ENCODE measurements at places on chromosomes 1 and 21. TPM values are rescaled to one million over a fixed set of nuclear protein-coding genes. Genes with fewer than 3 reads are reported as not detected.

DNA sequence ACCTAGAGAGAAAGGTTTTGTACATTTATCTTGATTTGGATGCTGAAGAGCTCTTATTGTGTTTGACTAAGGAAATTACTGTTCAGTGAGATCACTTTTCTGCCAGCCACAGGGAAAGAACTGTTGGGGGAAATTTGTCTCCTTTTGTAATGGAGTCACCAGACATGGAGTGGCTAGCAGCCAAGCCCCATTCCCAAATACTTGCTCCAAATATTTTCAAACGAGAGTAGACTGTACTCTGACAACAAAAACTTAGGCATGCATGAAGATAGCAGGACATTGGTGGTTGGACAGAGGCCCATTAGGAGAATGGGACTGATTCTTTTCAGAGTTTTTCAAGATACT lies 21.1 kb downstream of the IPO9 start:
- no peak for DNase-seq
- peaks cover 2% of the 10 kb centered on the region for H3K27me3 ChIP-seq
- peaks cover 37% of the 10 kb centered on the region for H3K36me3 ChIP-seq
- H3K4me3 ChIP-seq = no peak overlapping the region
- H3K27ac ChIP-seq = no peak overlapping the region
- peaks cover 13% of the 10 kb centered on the region for H3K4me1 ChIP-seq

- no peaks in the 10 kb centered on the region for H3K36me3 ChIP-seq
- no peak overlapping the region for H3K27ac ChIP-seq
- H3K4me1 ChIP-seq = no peaks in the 10 kb centered on the region
- no peak overlapping the region for H3K4me3 ChIP-seq
- H3K27me3 ChIP-seq = peaks cover 2% of the 10 kb centered on the region
These were observed 288.0 kb upstream of the KAZN start for GRCh38 chr1:14310476-14310875.

DNA sequence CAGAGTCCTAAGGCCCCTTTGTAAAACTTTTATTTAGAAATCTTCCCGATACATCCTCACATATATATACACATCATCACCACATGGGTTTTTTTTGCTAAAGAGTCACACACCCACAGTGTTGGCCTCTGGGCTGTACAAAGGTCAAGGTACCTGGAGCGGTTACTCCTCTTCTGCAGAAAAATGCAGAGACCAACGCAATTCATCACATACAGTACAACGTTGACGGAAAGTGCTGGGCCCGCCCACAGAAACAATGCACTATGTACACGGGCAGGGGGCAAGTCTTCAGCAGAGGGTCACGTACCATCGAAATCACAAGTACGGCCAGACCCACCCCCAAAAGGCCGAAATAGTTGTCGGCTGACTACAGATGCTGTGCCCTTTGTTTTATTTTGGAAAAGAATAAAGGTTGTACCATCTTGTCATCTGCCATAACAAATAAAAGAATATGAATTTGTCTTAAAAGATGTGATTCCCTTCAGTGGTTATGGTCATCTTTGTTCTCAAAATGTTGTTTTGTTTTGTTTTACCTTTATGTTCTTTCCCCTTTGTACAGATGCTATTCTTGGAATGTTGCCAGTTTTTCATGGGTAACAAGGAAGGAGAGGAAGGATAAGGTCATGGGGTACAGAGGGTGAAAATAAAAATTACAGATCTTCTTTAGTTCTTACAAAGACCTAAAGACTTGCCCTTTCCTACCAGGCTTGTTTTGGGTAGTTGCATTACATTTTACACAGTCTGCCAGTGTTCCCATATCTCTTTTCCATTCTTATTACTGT lies 15.6 kb downstream of the TAL1 start:
- H3K27ac ChIP-seq = no peak overlapping the region
- DNase-seq = no peak
- no peaks in the 10 kb centered on the region for H3K36me3 ChIP-seq
- H3K4me3 ChIP-seq = no peak overlapping the region
- no peaks in the 10 kb centered on the region for H3K4me1 ChIP-seq

DNA sequence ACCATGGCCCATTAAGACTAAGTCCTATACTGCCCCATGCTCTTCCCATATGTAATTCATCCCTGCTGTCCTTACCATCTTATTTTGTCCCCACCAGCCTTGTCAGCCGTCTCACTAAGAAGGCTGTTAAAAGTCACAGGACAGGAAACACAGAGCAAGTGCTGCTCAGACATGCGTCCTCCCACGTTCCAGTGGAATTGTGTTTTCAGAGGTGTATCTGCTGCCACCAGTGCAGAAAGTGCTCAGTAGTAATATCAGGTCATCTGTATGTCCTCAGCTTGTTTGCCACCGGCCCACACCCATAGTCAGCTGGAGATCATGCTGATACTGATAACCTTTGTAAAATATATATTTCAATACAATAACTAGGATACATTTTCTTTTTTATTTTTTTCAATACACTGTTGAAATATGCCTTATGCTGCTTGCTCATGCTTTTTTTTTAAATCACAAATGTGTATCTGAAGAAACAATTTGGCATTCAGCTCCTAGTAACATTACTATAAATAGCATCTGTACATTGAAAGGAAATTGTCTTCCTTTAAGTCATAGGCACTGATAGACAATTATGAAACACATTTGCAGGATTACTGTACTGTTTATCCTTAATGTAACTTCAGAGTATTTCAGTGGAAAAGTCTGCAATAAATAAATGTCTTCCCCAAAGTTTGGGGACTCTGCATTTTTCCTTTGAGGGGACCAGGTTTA lies 156.9 kb downstream of the EDEM3 start:
- no peak overlapping the region for H3K4me3 ChIP-seq
- H3K4me1 ChIP-seq = peaks cover 53% of the 10 kb centered on the region
- H3K36me3 ChIP-seq = peaks cover 6% of the 10 kb centered on the region
- no peaks in the 10 kb centered on the region for H3K27me3 ChIP-seq

ANP32E gene
- polyA plus RNA-seq = 54.6 TPM

SAMD11 gene
- polyA plus RNA-seq = not detected

DNA sequence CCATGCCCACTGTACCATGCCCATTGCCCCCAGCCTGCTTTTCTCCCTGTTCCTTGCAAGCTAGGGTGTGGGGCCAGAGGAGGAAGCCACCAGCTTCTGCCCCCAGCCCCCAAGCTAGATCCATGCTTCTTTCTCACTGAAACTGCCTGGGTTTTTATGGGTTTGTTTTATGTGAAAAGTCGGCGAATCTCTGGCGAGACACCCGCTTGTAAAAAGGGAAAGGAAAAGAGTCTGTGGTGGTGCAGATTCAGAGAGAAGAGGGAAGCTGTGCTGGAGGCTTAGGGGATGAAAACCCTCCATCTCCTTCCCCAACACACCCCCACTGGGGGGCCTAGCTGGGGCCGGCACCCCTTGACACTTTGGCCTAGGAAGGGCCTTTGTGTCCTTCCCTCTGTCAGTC lies 26.2 kb downstream of the GRHL3 start:
- DNase-seq = no peak
- H3K27ac ChIP-seq = no peak overlapping the region
- no peak overlapping the region for H3K4me3 ChIP-seq
- peaks cover 3% of the 10 kb centered on the region for H3K27me3 ChIP-seq

NR1I3 gene
- not detected for polyA plus RNA-seq

SLC45A3 gene
- polyA plus RNA-seq = not detected

GRCh38 chr1:235855811-235856429 lies 10.8 kb downstream of the LYST start:
- H3K4me1 ChIP-seq = peaks cover 49% of the 10 kb centered on the region
- H3K27ac ChIP-seq = peak overlapping the region; percentile 88
- no peaks in the 10 kb centered on the region for H3K36me3 ChIP-seq
- H3K27me3 ChIP-seq = no peaks in the 10 kb centered on the region

LIX1L gene
- 20.7 TPM for polyA plus RNA-seq

Measured in immature natural killer cell (primary cell).